ENCODE measurements at places on chromosomes 3 and 15.

- no peak for DNase-seq
These were observed 115.9 kb downstream of the EEFSEC start for GRCh38 chr3:128269006-128269775.

GRCh38 chr3:160368804-160369203 is 30.2 kb downstream of the IFT80 start:
- no peak for DNase-seq

GRCh38 chr15:90184786-90185704 is 16.1 kb upstream of the SEMA4B start:
- peak; percentile 22 for DNase-seq

- DNase-seq: no peak
These were observed 22.9 kb downstream of the SECISBP2L start for GRCh38 chr15:49023354-49023753.

- DNase-seq: no peak
These were observed 1.8 kb upstream of the LAMB2 start for GRCh38 chr3:49134471-49135265.

DNA sequence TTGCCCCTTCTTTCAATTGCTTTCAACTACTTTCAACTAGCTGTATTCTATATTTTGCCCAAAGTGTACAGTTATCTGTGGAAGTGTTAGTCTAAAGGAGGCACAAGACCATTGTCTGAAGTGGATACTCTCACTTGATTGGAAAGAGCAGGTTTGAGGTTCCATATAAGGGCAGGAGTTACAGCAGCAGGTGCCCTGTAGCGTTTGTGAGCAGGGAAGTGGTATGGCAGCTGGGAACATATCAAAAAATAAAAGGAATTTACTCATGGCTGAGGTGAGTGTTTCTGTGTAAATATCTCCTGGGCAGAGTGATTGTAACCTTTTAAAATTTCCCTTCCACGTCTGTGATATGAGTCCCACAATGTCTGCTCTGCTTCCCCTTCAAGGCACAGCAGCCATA is 38.5 kb upstream of the DNAJC13 start:
- no peak for DNase-seq

GRCh38 chr3:134104031-134104430 is 74.3 kb upstream of the SLCO2A1 start:
- DNase-seq: no peak

GRCh38 chr3:44476181-44476611 is 1.3 kb downstream of the ZNF445 start:
- DNase-seq: peak; percentile 45

DNA sequence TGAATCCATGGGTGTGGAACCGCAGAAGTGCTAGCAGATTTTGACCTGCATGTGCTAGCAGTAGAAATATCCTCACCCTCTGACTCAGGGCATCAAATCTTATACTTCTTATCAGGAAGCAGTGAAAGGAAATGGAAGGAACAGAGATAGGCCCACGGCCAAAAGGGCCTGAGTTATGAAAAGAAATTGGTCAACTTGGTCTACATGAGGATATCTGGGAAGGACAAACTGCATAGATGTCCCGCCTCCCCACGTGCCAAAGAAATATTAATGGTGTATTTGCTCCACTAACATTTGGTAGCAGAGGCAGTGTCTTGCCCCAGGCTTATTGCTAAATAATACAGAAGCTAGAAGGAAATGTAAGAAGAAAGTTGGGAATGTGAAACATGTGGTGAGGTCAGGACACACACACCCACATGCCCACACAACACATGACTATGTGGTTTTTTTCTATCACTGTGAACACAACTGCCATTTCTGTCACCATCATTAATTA is 93.6 kb upstream of the COL8A1 start:
- DNase-seq: peak; percentile 42

DNA sequence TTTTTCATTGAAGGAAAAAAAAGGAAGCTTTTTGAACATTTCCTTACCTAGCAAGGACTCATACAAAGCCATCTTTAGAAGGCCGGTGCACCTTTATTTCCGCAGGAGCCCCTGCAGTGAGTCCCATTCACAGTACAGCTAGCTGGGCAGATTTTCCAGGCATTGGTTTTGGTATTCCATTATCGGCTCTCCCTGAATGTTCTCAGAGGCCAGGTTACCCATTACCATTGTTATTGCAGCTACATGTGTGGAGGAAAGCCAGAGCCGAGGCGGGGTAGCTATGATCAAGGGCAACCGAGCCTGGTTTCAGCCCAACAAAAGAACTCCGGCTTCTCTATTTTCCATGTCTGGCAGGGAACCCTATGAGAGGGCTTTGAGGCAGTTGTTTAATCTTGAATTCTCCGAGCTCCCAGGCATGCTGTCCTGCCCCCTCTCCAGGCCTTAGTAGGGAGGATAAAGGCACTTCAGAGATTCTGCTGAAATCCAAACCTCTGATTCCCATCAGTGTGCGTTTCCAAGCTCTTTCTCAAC is 100.3 kb downstream of the LRRK1 start:
- DNase-seq: no peak

- no peak for DNase-seq
These were observed 1187.1 kb upstream of the EPHA6 start for GRCh38 chr3:95627293-95627692.

- DNase-seq: peak; percentile 43
These were observed 2.5 kb upstream of the MST1R start for GRCh38 chr3:49906073-49906743.

GRCh38 chr3:79766496-79767193 is 1.2 kb downstream of the ROBO1 start:
- DNase-seq: no peak

- no peak for DNase-seq
These were observed 3.5 kb upstream of the LIPH start for GRCh38 chr3:185555860-185556347.

DNA sequence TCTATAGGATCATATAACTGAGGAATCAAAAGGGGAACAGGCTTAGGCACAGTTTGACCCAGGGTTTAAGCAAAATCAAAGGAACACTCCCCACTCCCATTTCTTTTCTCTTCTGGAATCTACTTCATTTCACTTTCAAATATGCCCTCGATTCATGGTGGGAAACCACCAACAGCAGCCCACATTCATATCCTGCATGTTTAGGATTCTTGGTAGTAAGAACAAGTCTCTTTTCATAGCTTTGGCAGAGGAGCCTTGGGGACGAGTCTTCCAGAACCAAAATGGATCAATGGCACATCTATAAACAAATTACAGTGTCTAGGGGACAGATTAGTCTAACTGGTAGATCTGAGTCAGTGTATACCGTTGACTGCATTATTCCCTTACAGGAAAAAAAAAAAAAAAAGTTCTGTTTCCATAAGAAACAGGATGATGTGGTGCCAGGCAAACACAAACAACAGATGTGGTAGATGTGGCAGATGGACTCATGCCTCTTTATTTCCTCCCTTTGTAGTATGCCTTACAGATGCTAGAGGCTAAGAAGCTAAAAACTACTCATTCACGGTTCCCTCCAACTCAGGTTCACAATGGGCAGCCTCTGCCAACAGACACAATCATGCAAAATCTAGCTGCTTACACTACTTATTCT is 578.3 kb upstream of the ADAMTS9 start:
- DNase-seq: no peak

GRCh38 chr3:112087746-112088145 is 1.6 kb downstream of the C3orf52 start:
- DNase-seq: no peak

GRCh38 chr3:155772801-155773200 is 27.9 kb upstream of the PLCH1 start:
- DNase-seq: no peak

DNA sequence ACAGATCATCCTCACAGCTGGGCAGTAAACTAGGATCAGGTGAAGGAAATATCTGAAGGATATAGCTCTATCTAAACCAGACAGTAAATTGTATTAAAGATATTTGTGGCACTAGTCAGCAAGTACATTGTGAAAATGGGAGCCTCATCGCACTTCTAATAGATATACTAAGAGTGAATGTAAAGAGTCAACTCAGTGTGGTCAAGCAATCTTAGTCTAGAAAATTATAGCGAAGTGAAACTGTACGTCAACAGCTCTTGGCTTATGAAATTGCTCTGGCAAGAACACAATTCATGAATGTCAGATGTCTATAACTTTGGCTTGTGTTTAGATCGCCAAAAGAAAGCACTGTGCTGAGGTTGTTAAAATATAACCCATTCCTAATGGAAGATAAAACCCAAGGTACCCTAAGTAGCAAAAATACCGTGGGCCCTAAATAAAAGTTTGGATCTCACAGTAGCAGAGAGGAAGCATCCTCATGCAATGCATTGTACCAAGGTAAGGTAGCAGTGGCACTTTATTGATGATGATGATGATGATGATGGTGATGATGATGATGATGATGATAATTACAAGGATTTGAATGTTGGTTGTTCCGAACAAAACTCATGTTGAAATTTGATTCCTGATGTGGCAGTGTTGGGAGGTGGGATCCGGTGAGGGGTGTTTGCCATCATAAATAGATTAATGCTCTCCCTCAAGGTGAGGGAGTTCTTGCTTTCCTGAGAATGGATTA is 228.5 kb downstream of the UNC13C start:
- no peak for DNase-seq

DNA sequence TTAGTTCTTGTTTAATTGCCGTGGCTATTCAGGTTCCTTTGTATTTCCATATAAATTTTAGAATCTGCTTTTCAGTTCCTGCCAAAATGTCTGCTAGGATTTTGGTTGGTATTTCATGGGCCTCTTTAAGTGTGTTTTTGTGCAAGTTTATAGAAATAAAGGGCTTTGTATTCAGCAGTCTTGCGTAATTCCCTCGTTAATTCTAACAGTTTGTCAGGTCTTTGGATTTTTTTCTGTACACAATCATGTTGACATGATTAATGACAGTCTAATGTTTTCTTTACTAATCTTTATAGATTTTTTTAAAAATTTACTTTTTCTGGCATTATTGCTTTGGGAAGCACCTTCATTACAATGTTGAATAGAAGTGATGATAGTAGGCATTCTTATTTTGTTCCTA is 120.9 kb downstream of the NEK11 start:
- DNase-seq: no peak

DNA sequence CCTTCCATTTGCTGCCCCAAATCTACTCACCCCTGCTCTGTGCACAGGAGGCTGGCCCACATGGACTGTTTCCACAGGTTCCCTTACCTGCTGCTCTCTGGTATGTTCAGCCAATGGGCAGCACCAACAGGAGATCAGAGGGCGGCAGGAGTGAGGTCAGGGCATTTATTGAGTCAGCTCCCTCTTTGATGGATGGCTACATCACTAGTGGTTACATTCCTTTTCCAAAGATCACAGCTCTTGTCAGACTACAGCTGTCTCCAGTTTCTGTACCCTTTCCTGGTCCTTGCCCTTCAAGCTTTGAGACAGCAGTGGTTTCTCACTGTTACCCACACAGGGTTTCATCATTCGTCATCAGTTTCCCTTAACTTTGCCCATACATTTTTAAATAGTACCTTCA is 325.1 kb downstream of the SUCLG2 start:
- no peak for DNase-seq

DNA sequence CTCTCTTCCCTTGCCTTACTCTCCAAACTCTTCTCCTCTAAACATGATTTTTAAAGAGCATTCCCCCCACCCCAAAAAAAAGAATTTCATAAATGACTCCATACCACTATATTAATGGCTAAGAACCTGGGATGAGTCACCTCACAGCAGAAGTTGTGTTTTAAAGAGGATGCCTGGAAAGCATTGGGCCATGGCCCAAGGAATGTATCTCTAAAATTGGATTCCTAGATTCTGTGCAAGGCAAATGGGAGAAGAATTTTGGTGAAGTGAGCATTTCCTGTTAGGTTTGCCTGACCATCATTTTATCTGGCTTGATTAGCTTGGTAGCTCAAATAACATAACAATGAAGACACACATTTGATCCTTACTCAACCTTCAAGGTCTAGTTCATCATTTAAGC is 251.4 kb downstream of the NR1D2 start:
- peak; percentile 86 for DNase-seq

DNA sequence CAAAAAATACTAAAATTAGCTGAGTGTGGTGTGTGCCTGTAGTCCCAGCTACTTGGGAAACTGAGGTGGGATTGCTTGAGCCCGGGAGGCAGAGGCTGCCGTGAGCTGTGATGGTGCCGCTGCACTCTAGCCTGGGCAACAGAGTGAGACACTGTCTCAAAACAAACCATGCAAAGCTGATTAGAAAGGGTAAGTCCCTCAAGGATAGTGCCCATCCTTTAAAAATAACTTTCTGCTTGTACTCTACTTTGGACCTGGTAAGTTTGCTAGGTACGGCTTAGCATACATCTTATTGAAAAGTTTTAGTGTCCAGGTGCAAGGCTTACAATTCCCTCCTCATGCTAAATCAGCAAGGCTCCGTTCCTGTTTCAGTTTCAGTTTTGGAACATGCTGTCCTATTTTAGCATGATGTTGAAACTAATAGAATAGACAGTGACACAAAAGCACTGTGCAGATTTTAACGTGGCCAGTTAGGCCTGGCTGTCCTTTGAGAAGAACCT is 21.4 kb downstream of the FEM1B start:
- no peak for DNase-seq

DNA sequence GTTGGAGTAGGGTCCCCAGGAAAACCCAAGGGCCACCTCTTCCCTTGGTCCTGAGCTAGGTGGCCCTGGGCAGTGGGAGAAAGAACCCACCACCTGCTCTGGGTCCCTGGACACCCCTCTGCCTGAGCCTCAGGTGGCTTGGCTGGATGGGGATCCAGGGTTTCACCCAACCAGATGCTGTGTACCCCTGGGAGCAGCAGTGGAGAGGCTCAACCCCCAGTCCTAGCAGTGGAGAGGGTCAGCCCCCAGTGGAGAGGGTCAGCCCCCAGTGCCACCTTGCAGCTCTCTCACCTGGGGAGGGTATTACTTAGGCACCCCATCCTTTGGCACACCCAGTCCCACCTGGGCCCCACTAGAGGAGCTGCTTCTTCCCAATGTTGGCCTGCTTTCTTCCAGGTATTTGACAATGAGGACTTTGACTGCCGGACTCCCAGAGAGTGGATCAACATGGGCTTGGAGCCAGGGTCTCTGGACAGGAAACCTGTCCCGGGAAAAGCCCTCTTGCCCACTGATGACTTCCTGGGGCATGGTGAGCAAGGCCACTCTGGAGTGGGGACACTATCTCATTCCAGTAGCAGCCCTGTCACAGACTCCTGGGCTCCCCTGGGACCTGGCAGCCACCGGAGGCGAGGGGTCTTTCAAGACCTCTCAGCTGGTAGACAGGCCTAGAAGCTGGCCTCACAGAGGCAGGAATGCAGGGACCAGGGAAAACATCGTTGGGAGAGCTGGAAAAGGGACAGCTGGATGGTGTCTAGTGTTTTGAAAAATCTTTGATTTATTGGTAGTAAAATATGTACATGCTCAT is 11.6 kb downstream of the DNAH1 start:
- DNase-seq: no peak

DNA sequence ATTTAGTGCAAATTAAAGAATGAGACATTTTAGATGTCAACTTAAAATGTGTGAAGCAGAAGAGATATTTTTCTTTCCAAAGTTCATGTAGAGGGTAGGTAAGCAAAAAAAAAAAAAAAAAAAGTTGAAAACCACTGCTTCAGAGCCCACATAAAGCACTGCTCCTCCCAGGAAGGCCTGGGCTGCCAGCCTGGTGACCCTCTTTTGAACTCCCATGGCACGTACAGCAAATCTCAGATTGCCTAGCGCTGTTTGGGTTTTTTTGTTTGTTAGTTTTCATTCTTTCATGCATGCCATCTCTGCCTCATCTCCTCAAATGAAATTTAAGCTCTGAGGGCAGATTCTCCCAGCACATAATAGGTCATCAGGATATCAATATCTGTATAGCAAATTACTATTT is 120.1 kb downstream of the SRGAP3 start:
- no peak for DNase-seq

GRCh38 chr15:93221759-93222158 is 132.7 kb upstream of the RGMA start:
- DNase-seq: no peak

GRCh38 chr15:23395832-23396231 is 41.3 kb downstream of the GOLGA8S start:
- DNase-seq: no peak
